Cerebellar cortex (tissue), 1 donor: ENCODE measurements at places on chromosomes 5 and 9.

DNA sequence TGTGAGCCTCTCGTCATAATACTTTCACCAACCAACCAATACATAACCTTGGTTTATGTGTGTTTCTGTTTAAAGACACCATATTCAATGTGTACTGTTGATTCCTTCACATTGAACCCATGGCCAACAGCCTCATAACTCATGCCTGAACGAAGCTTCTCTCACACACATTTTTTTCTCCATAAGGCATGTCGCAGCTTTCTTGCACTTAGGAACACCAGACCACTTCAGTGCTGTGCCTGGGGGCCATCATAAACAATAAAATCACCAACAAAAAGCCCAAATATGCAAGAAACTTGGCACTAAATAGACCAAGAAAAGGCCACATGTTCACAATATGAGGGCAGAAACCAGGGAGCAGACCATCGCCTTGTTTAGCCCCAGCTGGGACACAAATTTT, 192.2 kb downstream of the ROR2 start:
- DNase-seq, result no peak

- no peak for DNase-seq
These were observed 45.4 kb downstream of the SPATA31C2 start for GRCh38 chr9:88092797-88093331.

GRCh38 chr5:170302653-170303501, 5.3 kb upstream of the LCP2 start:
- no peak for DNase-seq

DNA sequence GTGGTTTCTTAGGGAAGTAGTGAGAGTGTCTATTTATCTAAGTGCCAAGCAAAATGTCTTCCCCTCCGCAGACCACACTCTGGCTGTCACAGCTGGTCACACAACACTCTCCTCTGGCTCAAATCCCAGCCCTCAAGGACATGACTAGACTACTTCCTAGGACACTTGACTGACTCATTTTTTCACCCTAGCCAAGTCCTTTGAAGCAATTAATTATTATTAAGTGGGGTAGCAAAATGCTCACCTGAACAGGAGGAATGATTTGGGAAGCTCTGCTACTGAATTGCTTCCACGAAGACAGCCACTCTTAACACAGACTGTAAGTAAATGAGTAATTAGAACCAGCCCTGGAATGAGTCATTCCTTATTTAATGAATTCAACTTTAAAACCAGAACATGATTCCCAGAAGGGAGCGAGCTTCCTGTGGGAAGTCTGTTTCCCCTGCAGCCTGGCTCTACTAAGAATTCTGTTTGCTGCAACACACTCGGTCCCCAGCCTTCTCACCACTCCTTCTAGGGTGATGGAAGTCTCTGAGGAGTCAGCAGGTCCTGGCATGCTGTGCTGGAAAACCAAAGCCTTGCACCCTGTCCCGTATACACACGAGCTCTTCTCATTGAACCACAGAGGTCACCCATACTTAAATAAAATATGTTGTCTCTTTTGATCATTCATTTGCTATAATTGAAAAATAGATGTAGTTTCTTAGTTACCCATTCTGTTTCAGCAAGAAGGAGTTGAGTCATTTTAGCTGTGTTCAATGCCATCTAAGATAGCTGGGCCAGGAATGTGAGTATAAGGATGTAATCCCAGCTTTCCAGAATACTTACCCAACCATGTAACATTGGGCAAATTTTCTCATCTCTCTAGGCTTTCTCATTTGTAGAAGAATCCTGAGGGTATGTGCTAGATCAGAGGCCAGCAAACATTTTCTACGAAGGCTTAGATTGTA, 218.6 kb upstream of the RASEF start:
- peak; percentile 3 for DNase-seq

GRCh38 chr9:16294133-16294770, 576.2 kb downstream of the BNC2 start:
- DNase-seq, result no peak

GRCh38 chr5:78888580-78889368, 96.3 kb downstream of the ARSB start:
- no peak for DNase-seq

GRCh38 chr5:32029781-32030180, 144.3 kb downstream of the GOLPH3 start:
- no peak for DNase-seq

- no peak for DNase-seq
These were observed 99.2 kb downstream of the NFIB start for GRCh38 chr9:14214693-14215092.

GRCh38 chr5:176542596-176543427, 5.6 kb upstream of the RNF44 start:
- DNase-seq, result peak; percentile 45

DNA sequence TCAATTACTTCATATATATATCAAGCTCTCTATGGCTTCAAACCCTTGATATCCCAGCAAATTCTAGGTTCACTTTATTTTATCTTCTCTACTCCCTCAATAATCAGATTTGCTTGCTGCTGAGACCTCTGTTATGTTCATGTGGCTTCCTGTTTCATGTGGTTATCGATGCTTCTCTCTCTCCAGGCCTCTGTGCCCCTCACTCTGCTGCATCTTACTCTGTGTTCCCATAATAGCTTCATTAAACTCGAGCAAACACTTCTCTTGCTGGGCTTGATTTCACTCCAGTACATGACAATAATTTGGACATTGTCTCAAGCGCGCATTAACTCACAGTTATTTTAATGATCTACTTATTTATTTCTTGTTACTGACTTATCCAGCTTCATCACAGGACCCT, 798.8 kb downstream of the CDH9 start:
- no peak for DNase-seq

DNA sequence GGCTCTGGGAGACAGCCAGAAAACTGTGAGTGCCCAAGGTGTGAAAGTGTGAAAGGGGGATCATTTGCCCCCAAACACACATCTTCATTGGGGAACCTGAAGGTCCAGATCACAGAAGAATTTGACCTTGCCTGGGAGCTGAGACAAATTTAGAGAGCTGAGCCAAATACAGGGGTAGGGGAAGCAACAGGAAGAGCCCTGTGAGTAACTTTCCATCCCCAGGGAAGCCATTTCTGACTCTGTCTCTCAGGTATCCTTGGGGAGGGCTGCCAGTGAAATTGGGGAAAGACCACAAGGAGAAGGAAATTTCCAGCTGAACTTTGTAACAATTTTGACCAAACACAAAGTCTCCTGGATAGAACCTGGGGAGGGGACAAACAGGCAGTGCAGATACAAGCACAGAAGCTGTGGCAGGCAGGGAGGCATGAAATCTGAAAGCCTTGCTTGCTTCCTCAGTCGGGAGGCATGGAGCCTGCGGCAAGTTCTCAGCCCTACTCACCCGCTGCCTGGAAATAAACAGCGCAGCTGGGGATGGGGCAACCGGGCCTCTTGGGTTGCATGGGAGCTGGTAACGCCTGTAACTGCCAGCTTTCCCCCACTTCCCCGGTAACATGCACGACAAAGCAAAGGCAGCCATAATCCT, 31.5 kb upstream of the ZCCHC9 start:
- no peak for DNase-seq

DNA sequence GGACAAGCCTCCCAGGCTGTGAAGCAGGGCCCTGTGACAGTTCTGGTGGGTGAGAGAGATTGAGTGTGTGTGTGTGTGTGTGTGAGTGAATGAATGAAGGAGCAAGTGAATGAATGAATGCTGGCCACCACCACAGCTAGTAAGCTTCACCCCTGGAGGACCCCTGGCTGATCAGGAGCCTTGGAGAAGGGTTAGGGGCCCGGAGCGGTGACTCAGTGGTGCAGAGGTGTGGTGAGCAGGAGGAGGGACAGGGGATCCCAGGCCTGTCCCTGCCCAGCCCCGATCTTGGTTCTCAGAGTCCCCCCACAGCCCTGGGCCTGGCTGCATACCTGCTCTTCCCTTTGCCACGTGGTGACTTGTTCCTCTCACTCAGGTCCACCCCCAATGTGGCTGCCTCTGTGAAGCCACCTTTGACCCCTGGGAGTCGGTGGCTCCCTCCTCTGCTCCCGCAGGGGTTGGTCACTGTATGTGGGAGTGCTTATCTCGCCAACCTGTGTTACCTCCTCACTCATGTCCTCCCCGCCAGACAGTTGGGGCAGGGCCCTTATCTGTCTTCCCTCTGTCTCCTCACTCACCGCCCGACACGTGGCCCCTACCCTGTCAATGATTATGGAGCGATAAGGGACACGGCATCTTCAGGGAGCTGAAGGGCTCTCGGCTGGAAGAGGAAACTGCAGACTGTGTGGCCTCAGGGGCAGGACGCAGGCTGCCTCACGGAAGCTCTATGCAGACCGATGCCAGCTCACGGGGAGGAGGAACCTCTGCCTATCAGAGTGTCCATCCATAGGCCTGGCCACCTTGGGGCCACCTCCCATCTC, 99.9 kb upstream of the PITX1 start:
- DNase-seq, result no peak

- DNase-seq, result no peak
These were observed 16.2 kb downstream of the GDNF start for GRCh38 chr5:37823433-37824152.

- no peak for DNase-seq
These were observed 97.5 kb upstream of the FCN2 start for GRCh38 chr9:134782921-134783698.

DNA sequence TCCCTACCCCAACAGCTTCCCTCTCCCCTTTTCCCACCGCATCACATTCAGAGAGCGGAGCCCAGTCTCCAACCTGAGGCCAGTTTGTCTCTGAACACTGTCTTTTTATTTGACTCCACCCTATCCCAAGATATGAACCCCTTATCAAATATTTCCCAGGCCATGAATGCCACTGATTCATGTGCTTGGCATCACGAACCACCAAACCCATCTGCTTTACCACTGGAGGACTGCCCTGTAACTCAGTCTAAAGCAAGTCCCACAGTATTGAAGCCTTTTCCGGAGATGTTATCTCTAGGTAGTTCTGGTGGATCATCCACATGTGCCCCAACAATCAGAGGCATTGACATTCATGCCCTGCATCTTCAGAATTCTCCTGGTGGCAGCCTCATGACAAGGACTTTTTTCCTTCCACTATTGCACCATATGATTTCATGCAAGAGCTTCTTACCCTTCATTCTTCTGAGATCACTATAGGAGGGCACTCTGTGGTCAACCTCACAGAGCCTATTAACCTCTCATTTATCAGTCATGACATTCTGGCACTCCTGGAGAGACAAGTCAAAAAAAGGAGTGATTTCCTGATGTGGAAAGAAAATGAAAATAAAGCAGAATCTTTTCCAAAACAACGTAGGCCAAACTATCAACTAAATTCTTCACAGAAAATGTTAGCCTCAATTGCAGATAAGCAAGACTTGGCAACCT, 12.3 kb upstream of the SPATA31D4 start:
- DNase-seq, result no peak

DNA sequence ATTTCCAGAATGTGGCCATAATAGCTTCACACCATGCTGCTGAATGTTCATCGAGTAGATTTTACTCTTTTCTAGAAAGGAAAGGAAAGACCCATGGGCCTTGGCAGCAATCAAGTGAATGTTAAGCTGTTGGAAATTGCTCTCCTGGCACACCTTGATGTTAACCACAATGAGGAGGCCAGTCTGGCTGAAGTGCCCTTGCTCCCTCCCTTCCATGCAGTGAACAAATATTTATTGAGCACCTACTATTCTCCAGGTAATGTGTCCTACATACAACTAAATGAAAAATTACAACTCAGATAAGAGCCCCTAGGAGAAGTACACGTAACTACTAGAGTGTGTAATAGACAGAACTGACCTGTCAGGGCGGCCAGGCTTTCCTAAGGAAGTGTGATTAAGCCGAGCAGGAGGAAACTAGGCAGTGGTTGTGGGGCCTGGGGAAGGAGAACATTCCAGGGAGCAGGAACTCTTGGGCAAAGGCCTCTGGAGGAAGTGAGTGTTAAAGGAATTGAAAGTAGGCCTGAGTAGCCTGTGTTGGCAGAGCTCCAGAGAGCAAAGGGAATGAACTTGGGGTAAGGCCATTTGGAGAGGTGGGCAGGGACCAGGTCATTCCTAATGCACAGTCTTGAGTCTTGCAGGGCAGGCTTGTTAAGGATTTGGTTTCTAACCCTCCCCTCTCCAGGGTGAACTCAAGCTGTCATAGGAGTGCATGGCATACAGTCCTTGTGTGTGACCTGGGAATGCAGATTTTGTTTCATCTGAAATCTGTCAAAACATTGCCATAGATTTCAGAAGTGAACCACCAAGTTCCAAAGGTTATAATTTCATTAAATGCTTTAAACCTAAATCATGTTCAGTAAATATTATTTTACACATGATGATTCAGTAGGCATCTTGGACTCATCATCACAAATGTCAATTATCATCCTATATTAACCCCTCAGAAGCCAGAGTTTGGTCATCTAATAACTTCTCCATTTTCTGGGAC, 9.0 kb upstream of the ZSWIM6 start:
- no peak for DNase-seq

- no peak for DNase-seq
These were observed 26.8 kb upstream of the GARNL3 start for GRCh38 chr9:127237801-127238200.

DNA sequence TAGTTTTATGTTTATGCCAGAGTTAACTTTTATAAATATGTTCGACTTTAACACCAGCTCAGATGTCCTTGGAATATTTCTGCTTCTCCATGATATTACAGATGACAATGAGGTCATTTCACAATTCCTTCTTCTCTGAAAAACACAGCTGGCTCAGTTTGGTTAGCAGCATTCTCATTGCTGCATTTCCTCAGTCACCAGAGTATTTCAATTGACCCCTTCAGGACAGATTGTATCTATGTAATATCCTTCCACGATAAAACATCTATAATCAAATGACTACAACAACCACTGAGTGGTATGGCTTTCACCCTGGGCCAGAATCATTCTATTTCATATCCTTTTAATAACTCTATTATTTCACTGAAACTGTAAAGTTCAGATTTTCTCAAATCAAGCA, 148.7 kb downstream of the OXCT1 start:
- no peak for DNase-seq

DNA sequence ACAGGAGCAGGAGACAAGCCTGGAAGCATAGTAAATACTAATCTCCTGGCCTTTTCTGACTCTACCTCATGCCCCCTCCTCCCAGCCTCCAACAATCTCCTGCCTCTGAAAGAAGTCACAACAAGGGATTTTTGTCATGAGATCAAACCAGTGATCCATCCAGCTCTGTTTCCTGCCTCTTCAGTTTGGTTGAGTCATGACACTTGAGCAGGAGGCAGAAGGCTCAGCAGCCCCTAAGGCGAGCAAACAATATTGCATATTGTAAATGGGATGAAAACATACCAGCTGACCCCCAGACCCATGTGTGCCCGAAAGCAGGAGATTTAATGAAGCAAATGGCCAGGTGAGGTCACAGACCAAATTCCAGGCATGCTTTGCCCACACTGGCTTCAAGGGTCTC, 272.8 kb downstream of the GAS1 start:
- no peak for DNase-seq

- DNase-seq, result no peak
These were observed 42.3 kb downstream of the JADE2 start for GRCh38 chr5:134567641-134568336.
